T-helper 2 cell (primary cell): ENCODE measurements at places on chromosomes 7 and 10.

DNA sequence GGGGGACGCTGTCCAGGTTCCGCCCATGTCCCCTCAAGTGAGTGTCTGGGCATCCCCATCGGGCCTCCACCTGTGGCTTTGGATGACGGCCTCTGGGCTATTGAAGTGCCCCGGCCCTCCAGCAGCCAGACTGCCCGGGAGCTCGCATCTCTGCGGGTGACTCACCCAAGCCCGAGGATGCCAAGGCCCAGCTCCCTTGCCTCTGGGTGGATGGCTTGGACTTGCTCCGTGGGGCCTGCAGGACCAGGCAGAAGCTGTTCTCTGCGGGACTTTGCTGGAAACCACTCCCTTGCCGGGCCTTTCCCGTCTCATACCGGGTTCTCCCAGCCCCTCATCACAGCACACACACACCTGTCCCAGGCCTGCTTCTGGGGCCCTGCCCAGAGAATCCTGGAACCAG, 22.4 kb downstream of the DPYSL4 start:
- DNase-seq = no peak

GRCh38 chr7:2079332-2080059, 153.2 kb downstream of the MAD1L1 start:
- no peak for DNase-seq

DNA sequence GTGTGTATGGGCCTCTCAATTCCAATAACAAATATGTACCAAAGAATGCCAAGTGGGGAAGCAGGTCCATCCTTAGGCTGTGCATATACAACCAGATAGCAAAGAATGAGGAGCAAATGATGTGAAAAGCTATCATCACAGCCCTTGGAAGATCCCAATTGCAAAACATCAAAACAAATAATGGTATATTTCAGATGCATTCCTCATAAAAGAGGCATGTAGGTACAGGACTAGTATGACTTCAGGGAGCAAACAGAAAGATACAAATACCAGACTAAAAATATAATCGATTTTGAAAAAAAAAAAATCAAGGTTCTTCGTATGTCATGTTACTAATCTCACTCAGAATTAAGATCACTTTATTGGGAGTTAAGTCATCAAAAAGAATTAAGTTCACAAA, 18.5 kb upstream of the SPOCK2 start:
- DNase-seq = no peak

DNA sequence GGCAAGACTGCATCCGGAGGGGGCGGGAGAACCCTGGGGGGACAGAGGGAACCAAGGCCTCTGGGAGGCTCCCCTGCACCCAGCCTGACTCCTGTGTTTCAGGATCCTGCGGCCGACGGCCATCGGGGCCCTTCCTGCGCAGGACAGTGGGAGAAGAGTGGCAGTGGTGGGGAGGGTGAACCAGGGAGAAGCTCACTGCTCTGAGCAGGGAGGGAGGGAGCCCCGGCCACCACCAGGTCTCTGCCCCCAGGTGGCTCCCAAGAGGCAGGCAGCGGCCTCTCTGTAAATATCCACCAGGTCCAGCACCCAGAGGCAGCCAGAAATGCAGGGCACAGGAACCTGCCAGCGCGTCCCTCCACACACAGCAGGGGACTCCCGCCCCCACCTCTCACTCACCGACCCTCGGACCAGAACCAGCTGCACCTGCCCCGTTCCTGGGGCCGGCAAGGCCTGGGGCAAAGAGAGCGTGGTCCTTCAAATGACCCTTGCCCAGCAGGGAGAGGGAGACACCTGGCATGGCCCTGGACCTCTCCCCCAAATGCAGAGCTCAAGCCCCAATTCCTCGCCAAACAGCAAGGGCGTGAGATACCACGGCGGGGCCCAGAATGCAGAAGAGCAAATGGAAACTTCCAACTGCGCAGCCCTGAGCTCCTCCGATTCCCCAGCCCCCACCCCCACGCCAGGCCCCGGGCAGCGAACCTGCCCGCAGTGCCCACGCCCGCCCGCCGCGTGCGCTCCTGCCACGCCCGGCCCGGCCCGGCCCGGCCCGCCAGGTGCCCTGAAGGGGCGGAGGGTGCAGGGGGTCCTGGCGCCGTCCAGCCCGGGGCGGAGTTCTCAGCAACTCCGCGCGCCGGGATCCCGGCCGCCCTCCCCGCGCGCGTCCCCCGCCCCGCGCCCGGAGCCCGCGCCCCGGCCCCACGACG, 805 bp downstream of the RASGEF1A start:
- DNase-seq = no peak

- peak; percentile 40 for DNase-seq
Measured at GRCh38 chr10:7409045-7409731, 1.6 kb downstream of the SFMBT2 start.
